ENCODE measurements at places on chromosomes 7 and 10.

DNA sequence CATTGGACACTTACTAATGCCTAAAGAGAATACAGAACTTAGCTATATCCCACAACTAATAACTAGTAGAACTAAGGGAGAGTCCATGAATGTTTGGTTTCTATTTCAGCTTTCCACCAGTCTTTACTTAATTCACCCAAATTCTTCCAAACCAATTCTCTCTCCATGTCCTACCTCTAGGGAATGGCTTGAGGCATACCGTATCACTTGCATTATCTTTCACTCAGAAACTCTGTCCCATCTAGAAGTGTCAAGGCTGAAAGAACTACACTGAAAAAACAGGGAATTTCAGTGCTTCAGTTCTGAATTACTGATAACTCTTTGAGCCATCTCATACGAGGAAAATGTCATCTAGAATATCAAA is 758 bp downstream of the TMEM168 start:
- H3K27ac ChIP-seq, result peak overlapping the region; percentile 94
- peaks cover 21% of the 10 kb centered on the region for H3K4me1 ChIP-seq
- peaks cover 6% of the 10 kb centered on the region for H3K36me3 ChIP-seq
- no peaks in the 10 kb centered on the region for H3K27me3 ChIP-seq

DNA sequence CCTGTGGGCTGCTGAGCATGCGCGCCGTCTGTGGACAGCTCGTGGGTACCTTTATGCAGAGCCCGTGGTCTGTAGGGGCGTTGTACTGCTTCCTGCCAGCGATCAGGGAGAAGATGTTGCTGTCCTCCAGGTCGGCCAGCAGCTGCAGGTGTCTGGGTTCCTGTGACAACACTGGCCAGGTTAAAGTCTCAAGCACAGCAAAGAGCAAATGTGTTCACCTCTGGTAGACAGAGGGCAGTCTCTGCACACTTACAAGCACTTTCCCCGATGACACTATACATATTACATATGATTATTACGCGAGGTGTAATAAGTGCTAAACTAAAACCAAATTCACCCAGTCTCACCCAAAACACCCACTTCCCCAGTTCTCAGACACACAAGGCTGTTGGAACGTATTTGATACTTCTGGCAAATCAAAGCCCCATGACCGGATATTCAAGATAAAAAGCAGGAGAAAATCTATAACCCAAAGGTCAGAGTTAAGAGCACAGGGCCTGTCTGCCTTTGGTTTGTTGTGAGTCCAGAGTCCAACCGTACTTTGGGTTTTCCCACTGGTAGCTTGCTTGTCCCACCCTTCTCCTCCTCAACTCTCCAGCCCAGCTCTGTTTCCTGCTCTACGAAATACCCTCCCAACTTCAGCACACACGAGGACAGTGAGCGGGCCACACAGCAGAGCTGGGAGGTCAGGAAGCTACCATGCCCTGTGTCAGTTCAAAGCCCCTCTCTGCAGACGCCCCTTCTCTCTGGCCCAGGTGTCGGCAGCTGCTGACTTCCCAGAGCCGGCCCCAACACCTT is 49.7 kb upstream of the DDC start:
- H3K4me3 ChIP-seq, result no peak overlapping the region
- H3K4me1 ChIP-seq, result no peaks in the 10 kb centered on the region
- H3K27ac ChIP-seq, result no peak overlapping the region
- DNase-seq, result no peak
- peaks cover 8% of the 10 kb centered on the region for H3K27me3 ChIP-seq

DNA sequence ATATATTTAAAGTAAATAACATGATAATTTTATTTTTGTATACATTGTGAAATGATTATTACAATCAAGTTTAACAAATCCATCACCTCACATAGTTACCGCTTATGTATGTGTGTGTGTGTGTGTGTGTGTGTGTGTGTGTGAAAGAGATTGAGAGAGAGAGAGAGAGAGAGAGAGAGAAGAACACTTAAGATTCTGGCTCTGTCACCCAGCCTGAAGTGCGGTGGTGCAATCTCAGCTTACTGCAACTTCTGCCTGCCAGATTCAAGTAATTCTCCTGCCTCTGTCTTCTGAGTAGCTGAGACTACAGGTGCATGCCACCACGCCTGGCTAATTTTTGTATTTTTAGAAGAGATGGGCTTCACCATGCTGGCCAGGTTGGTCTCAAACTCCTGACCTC is 17.8 kb downstream of the LYZL1 start:
- DNase-seq, result no peak
- H3K4me1 ChIP-seq, result peaks cover 3% of the 10 kb centered on the region
- peaks cover 3% of the 10 kb centered on the region for H3K27me3 ChIP-seq

DNA sequence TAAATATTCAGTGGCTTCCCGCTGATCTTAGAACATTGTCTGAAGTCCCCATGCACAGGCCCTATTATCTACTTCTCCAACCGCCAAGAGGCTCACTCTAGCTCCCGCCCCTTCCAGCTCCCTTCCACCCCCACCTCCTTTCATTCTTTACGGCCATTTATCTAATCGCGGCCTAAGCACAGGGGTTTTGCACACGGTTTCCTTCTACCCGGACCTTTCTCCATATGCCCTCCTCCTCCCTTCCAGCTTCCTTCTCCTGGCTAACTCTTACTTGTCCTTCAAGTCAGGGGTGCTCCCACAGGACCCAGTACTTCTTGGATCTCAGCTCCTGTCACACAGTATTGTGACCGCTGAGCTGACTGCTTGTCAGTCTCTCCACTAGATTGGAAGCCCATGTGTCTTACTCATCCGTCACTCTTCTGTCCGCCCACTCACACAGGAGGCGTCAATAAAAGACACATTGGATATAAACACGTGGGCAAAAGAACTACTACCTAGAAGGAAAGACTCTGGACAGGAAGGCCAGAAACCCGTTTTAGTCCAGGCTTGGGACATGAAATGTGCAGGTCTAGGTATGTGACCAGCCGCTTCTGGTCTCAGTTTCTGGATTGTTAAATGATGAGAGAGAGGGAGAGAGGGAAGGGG is 20.2 kb upstream of the HPS1 start:
- H3K4me1 ChIP-seq, result peaks cover 5% of the 10 kb centered on the region
- H3K27ac ChIP-seq, result peak overlapping the region; percentile 71
- DNase-seq, result no peak
- peaks cover 6% of the 10 kb centered on the region for H3K27me3 ChIP-seq

- H3K27me3 ChIP-seq, result peaks cover 17% of the 10 kb centered on the region
- no peak overlapping the region for H3K27ac ChIP-seq
- H3K4me1 ChIP-seq, result peaks cover 3% of the 10 kb centered on the region
- DNase-seq, result no peak
These were observed 88.7 kb downstream of the SLIT1 start for GRCh38 chr10:97097084-97097433.

DNA sequence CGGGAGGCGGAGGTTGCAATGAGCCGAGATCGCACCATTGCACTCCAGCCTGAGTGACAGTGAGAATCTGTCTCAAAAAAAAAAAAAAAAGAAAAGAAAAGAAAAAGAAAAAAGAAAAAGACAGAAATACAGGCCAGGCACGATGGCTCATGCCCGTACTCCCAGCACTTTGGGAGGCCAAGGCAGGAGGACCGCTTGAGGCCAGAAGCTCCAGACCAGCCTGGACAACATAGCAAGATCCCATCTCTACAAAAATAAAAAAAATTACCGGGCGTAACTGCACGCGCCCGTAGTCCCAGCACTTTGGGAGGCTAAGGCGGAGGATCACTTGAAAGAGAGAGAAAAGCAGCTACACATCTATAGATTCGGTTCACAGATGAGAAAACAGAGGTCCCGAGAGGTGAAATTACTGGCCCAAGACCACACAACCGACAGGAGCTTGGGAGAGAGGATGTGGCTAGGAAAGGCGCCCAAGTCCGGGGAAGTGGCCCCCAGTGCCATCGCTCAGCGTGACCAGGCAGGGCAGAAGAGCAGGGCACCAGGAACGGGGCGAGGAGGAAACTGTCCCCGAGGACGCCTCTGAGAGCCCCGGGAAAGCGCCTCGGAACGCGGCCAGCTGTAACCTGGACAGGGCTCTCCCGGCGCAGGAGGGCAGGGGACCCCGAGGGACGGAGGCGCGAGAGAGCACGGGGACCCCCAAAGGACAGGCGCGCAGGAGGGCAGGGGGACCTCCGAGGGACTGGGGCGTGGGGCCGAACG is 612 bp downstream of the SNX8 start:
- peaks cover 7% of the 10 kb centered on the region for H3K36me3 ChIP-seq
- H3K4me1 ChIP-seq, result peaks cover 18% of the 10 kb centered on the region
- H3K27me3 ChIP-seq, result no peaks in the 10 kb centered on the region

DNA sequence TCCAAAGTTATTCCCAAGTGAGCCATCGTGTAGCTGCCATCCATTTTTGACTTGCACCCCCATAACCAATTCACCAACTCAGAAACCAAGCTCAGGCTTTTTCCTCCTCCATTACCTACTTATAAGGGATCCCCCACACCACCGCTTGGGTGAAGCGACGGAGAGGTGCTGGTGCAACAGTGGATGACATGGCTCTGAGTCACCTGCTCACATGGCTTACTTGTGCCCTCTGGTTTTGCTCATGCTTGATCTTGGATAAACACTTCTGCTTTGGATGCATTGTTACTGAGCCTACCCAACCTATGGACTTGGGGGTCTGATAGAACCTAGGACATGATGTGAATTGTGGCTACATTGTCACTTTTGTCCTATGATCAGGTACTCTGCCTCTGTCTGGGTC is 12.0 kb upstream of the AKR1B1 start:
- H3K4me1 ChIP-seq, result no peaks in the 10 kb centered on the region
- no peak overlapping the region for H3K27ac ChIP-seq
- H3K36me3 ChIP-seq, result no peaks in the 10 kb centered on the region

GRCh38 chr10:14074062-14074884 is 256.5 kb downstream of the FRMD4A start:
- H3K27me3 ChIP-seq, result peaks cover 20% of the 10 kb centered on the region
- no peak for DNase-seq
- H3K27ac ChIP-seq, result no peak overlapping the region
- H3K4me3 ChIP-seq, result no peak overlapping the region
- H3K36me3 ChIP-seq, result no peaks in the 10 kb centered on the region
- H3K4me1 ChIP-seq, result no peaks in the 10 kb centered on the region

GRCh38 chr7:27547401-27547800 is 115.3 kb downstream of the HIBADH start:
- no peak overlapping the region for H3K27ac ChIP-seq
- DNase-seq, result no peak
- H3K36me3 ChIP-seq, result peaks cover 12% of the 10 kb centered on the region
- no peaks in the 10 kb centered on the region for H3K4me1 ChIP-seq
- no peaks in the 10 kb centered on the region for H3K27me3 ChIP-seq

Measured in memory B cell (primary cell).